ENCODE measurements at places on chromosomes 6 and 20.

DNA sequence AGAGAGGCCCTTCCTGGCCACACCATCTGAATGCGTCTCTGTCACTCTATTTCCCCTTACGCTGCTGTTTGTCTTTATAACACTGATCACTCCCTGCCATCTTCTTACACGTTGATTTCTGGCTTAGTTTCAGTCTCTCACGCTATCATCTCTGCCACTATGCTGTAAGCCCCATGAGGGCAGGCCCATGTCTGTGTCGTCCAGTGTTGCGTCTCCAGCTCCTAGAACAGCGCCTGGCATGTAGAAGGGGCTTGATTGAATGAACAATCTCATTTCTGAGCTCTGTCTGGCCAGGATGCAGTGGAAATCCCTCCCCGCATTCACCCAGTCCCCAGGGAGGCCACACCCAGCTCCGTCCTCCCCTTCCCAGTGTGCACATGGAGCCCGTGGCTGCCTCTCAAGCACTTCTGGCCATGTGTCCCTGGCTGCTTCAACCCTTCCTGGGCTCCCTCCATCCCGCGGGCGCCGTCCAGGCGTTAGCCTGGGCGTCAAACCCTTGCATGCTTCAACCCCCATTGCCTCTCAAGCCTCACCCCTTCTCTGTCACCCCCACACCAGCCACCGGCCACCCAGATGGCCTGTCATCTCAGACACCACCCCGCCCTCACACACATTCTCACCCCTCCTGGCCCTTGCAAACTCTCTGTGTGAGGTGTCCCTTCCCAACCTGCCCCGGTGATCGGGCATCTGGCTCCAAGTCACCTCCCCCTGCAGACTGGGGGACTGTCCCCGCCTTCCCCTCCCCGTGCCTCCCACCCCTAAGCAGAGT lies 71.1 kb downstream of the SRC start:
- no peak for DNase-seq

- peak; percentile 67 for DNase-seq
Measured at GRCh38 chr6:11223286-11223864, 9.1 kb downstream of the NEDD9 start.

- no peak for DNase-seq
Measured at GRCh38 chr6:38671885-38672467, 31.0 kb downstream of the GLO1 start.

DNA sequence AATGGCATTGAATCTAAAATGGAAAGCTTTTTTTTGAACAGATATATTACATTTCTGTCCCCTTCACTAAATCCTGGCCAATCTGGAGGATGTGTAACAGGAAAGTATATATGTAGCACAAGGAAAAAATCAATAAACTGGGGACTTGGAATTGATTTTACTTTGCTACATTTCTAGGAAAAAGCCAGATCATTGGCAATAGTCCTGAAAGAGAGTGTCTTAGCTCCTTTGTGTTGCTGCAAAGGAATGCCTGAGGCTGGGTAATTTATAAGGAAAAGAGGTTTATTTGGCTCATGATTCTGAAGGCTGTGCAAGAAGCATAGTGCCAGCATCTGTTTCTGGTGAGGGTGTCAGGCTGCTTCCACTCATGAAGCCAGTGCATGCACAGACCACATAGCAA lies 574.9 kb downstream of the HTR1B start:
- DNase-seq = no peak

- no peak for DNase-seq
Measured at GRCh38 chr6:139030228-139030963, 1.9 kb downstream of the ABRACL start.

DNA sequence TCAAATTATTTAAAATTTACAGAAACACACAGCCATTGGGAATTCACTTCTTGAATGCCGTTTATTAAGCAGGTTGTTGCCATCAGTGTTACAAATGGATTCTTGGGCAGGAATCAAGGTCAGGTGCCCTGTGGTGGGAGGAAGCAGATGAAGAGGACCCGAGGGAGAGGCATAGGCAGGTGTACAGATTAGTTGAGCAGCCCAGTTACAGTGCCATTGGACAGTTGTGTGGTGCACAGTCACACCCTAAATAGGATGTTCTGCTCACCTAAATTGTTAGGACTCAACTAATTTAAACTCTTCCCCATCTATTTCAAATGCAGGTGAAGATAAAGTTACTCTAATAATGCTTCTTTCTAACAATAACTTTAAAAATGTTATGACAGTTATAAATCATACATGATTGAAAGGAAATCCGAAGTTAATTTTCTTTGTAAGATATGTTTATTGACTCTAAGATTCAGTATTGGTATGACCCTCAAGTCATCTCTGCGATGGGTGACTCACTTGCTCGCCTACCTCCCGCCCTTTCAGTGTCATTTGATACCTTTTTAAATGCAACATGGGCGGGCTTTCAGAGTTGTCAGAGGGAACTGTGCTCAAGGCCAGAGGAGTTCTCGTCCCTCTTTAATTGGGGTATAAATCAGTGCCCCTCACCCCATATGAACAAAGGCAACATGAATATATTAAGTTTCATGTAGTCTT lies 35.1 kb downstream of the DSE start:
- DNase-seq = no peak

DNA sequence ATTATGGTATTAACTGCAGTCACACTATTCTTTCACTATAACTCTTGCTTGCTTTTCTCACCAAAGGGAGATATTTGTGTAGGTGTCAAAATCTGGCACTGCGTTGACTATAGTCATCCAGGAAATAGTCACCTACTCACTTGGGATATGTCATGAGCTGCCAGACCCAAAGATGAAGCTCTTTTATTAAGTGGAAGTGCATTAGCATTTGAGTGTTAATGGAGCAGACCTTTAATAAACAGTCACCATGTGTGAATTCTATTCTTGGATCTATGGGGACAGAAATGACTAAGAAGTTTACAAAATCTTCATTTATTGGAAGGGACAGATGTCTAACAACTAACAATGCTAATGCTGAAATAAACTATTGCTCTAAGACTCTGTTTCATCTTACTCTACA lies 130.1 kb upstream of the NEDD9 start:
- no peak for DNase-seq

DNA sequence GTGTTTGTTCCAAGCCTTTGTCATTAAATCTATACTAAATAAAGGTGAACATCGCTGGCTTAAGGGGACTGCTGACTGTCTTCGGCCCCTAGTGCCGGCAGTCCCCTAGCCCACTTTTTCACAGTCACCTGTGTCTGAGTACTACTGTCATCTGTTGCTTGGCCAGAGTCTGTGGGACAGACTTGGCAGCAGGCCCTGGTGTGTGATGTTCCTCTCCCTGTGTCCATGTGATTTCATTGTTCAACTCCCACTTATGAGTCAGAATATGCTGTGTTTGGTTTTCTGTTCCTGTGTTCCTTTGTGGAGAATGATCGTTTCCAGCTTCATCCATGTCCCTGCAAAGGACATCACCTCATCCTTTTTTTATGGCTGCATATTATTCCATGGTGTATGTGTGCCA lies 133.4 kb downstream of the HAO1 start:
- no peak for DNase-seq
